HCT116 (cell line): ENCODE measurements at places on chromosomes 11 and 22.

DNA sequence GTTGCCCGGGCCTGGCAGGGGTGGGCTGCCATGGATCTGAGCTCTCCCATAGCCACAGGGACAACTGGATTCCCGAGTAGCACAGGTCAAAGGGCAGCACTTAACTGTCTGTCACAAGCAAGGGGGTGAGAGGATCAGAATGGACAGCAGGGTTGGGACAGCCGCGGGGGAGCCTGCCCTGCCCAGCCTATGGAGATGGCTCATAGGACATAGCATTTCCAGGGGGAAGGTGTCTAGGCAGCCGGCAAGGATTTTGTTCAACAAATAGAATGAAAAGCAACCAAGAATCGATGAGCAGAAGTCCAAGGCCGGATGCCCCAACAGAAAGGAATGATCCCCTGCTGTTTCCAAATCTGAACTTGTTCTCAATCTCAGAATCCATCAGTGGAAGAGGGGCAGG lies 92.9 kb downstream of the RPS6KA4 start:
- H3K27me3 ChIP-seq = no peaks in the 10 kb centered on the region
- DNase-seq = no peak
- no peaks in the 10 kb centered on the region for H3K36me3 ChIP-seq
- no peak overlapping the region for H3K4me3 ChIP-seq

GRCh38 chr11:68374531-68374930 lies 62.1 kb downstream of the LRP5 start:
- no peaks in the 10 kb centered on the region; the same call in 1 of the 2 replicates for H3K36me3 ChIP-seq
- H3K4me1 ChIP-seq = no peaks in the 10 kb centered on the region
- no peak overlapping the region for H3K27ac ChIP-seq
- H3K4me3 ChIP-seq = no peak overlapping the region
- DNase-seq = no peak

DNA sequence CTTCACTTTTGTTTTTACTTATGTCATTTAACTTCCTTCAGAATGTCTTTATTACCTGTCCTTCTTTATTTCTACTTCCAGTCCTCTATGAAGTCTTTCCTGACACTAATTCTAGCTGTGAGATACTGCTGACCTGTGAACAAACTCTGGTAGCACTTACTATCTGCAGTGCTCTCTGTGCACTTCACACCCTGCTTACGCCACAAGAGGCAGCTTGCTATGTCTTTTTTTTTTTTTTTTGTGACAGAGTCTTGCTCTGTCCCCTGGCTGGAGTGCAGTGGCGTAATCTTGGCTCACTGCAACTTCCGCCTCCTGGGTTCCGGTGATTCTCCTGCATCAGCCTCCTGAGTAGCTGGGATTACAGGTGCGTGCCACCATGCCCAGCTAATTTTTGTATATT lies 10.7 kb downstream of the STIM1 start:
- DNase-seq = no peak
- H3K4me1 ChIP-seq = peaks cover 7% of the 10 kb centered on the region
- H3K27me3 ChIP-seq = no peaks in the 10 kb centered on the region
- no peak overlapping the region for H3K4me3 ChIP-seq

DNA sequence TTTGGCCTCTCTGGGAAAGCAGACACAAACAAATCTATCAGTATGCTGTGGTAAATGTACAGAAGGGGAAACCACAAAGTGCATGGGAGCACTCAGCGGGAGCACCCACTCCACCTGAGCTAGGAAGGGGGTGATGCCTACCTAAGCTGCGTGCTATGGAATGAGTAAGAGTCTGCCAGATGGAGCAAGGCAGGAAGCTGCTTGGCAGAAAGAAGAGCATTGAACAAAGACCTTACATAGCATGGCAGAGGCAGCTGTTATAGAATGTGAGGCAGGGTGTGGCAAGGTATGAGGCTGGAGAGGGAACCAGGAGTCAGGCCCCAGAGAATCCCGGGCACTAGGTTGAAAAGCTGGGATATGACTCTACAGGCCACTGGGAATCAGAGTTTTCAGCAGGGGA lies 13.8 kb upstream of the MTFP1 start:
- H3K4me3 ChIP-seq = no peak overlapping the region
- no peak overlapping the region for H3K27ac ChIP-seq
- no peaks in the 10 kb centered on the region for H3K27me3 ChIP-seq
- H3K4me1 ChIP-seq = peaks cover 6% of the 10 kb centered on the region; the same call in 1 of the 2 replicates

- H3K4me3 ChIP-seq = no peak overlapping the region
- H3K27ac ChIP-seq = no peak overlapping the region
- H3K4me1 ChIP-seq = no peaks in the 10 kb centered on the region
- no peaks in the 10 kb centered on the region for H3K36me3 ChIP-seq
- H3K27me3 ChIP-seq = no peaks in the 10 kb centered on the region
Observed at GRCh38 chr11:66562275-66562674, 6.1 kb downstream of the CTSF start.

GRCh38 chr11:116049383-116049782 lies 545.2 kb upstream of the CADM1 start:
- H3K4me1 ChIP-seq = no peaks in the 10 kb centered on the region
- no peak for DNase-seq
- H3K27ac ChIP-seq = no peak overlapping the region
- H3K27me3 ChIP-seq = peaks cover 4% of the 10 kb centered on the region; the same call in 1 of the 2 replicates

- H3K27ac ChIP-seq = no peak overlapping the region
- no peak overlapping the region for H3K4me3 ChIP-seq
- H3K36me3 ChIP-seq = no peaks in the 10 kb centered on the region
- H3K4me1 ChIP-seq = no peaks in the 10 kb centered on the region
Observed at GRCh38 chr11:2509481-2510001, 64.7 kb downstream of the KCNQ1 start.

DNA sequence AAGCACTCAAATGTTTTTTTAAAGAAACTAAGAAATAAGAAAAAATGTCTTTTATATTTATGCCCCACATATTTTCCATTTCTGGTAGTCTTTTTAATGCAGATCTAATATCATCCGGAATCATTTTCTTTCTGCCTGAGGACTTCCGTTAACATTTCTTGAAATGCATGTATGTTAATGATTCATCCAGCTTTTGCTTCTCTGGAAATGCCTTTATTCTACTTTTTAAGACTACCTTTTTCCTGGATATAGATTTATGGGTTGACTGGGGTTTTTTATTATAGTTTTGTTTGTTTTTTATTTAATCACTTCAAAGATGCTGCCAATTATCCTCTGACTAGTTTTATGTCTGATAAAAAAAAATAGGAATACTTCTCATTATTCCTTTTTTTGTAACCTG lies 57.1 kb upstream of the LDLRAD3 start:
- DNase-seq = no peak
- no peak overlapping the region for H3K27ac ChIP-seq
- H3K27me3 ChIP-seq = no peaks in the 10 kb centered on the region

DNA sequence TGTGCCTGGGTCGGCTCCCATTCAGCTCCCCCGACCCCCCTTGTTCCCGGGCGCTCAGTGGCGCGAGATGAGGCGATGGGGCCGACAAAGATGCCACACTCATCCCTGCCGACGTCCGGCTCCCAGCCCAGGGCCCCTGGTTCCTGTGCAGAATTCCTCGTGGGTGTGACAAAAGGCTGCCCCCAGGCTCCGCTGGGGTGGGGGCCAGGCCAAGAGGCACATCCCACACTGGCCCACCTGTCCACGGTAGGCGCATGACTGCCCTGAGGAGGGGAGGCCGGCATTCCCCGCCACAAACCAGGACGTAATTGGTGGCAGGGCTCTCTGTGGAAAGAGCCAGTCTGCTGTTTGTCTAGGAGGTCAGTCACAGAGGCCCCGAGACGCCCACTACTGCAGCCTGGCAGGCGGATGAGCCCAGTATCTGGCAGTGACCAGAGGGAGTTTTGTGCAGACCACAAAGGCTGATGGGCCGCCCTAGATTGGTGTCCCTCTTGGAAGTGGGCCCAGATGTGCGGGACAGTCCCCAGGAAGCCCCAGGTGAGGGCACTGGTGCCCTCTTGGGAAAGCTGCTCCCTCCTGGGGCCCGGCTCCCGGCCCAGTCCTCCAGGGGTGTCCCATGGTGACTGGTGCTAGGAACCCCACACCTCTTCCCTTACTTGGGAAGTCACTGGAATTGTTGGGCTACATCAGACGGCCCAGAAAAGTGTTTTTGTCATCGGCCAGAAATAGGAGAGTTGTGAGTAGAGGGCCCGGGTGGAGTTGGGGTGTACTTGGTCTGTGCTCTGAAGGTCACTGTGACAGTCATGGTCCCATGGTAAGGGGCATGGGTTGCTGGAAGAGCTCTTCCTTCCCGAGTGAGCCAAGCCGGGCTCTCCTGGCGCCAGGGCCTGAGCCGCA lies 5.8 kb downstream of the CCND1 start:
- H3K36me3 ChIP-seq = peaks cover 47% of the 10 kb centered on the region
- peak overlapping the region; percentile 36; the same call in 1 of the 2 replicates for H3K27ac ChIP-seq
- no peaks in the 10 kb centered on the region for H3K27me3 ChIP-seq
- no peak overlapping the region for H3K4me3 ChIP-seq
- DNase-seq = no peak
- H3K4me1 ChIP-seq = peaks cover 64% of the 10 kb centered on the region

GRCh38 chr22:44160421-44160820 lies 20.3 kb upstream of the PARVG start:
- no peaks in the 10 kb centered on the region for H3K27me3 ChIP-seq
- no peak overlapping the region for H3K27ac ChIP-seq
- no peak for DNase-seq

GRCh38 chr22:38180841-38181452 lies 683 bp downstream of the PLA2G6 start:
- no peaks in the 10 kb centered on the region for H3K27me3 ChIP-seq
- H3K4me1 ChIP-seq = peaks cover 59% of the 10 kb centered on the region
- H3K4me3 ChIP-seq = peak overlapping the region; percentile 84
- H3K36me3 ChIP-seq = no peaks in the 10 kb centered on the region
- H3K27ac ChIP-seq = peak overlapping the region; percentile 97

- no peak overlapping the region for H3K27ac ChIP-seq
- no peaks in the 10 kb centered on the region for H3K4me1 ChIP-seq
- H3K27me3 ChIP-seq = no peaks in the 10 kb centered on the region
Observed at GRCh38 chr11:12999597-12999996, 9.5 kb upstream of the RASSF10 start.

DNA sequence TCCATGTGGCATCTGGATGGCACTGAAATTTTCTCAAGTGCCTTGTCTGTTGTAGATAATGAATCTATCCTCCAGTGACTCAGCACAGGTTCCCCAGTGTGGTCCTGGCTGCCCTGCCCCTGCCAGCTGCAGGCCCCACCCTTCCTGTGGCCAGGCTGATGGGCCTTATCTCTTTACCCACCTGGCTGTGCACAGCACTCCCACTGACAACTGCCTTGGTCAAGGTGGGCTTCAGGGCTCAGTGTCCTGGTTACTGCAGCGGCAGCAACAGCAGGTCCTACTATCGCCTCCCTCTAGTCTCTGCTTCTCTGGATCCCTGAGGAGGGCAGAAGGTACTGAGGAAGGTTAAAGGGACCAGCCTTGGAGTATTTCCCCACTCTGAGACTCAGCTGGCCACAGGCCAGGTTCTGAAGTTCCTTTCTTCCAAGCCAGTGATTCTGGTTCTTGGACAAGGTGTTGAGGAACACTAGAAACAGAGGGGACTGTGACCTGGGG lies 3.1 kb downstream of the HMBS start:
- peaks cover 40% of the 10 kb centered on the region for H3K4me1 ChIP-seq
- peak overlapping the region; percentile 40; the same call in 1 of the 2 replicates for H3K27ac ChIP-seq
- no peak overlapping the region for H3K4me3 ChIP-seq
- H3K36me3 ChIP-seq = peaks cover 5% of the 10 kb centered on the region; the same call in 1 of the 2 replicates
- DNase-seq = no peak
- H3K27me3 ChIP-seq = no peaks in the 10 kb centered on the region

DNA sequence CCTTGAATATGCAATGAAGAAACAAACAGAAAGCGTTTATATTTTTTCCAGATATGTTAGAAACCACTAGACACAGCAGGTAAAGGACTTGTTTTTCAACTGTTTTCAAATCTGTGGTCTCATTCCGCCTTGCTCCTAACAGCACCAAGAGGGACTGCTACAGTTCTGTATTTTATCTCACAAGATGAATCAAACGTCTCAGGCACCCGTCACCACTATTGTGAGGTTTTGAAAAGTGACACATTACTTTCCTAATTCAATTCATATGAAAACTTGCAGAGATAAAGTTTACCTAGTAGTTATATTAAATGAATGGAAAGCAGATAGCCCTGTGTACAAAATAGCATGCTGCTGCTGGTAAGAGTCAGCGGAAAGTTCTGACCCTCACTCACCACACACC lies 386.3 kb downstream of the ETS1 start:
- H3K36me3 ChIP-seq = no peaks in the 10 kb centered on the region
- H3K4me1 ChIP-seq = no peaks in the 10 kb centered on the region
- DNase-seq = no peak
- no peaks in the 10 kb centered on the region for H3K27me3 ChIP-seq
- H3K27ac ChIP-seq = no peak overlapping the region

GRCh38 chr11:130449996-130450769 lies 1.7 kb downstream of the ADAMTS15 start:
- no peak for DNase-seq
- H3K27ac ChIP-seq = no peak overlapping the region
- H3K27me3 ChIP-seq = no peaks in the 10 kb centered on the region
- peaks cover 11% of the 10 kb centered on the region for H3K4me1 ChIP-seq
- no peak overlapping the region for H3K4me3 ChIP-seq

DNA sequence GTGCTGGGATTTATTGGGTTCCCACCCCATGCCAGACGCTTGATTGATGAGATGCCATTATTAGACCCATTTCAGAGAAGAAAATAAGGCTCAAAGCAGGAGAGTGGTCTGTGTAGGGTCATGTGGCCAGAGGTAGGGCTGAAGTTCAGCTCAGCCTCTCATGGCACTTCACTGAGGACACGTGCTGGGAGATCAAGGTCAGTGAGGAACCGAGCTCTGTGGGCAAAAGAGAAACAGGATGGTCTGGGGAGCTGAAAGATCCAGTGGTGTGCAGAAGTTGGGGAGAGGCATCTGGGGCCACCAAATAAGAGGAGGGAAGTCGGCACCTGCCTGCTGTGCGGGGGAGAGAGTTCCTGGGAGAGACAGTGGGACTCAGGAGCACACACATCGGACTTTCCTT lies 19.6 kb downstream of the RHOD start:
- H3K36me3 ChIP-seq = peaks cover 4% of the 10 kb centered on the region; the same call in 1 of the 2 replicates
- H3K27me3 ChIP-seq = no peaks in the 10 kb centered on the region
- no peak for DNase-seq
- H3K4me1 ChIP-seq = peaks cover 17% of the 10 kb centered on the region
- H3K27ac ChIP-seq = no peak overlapping the region

DNA sequence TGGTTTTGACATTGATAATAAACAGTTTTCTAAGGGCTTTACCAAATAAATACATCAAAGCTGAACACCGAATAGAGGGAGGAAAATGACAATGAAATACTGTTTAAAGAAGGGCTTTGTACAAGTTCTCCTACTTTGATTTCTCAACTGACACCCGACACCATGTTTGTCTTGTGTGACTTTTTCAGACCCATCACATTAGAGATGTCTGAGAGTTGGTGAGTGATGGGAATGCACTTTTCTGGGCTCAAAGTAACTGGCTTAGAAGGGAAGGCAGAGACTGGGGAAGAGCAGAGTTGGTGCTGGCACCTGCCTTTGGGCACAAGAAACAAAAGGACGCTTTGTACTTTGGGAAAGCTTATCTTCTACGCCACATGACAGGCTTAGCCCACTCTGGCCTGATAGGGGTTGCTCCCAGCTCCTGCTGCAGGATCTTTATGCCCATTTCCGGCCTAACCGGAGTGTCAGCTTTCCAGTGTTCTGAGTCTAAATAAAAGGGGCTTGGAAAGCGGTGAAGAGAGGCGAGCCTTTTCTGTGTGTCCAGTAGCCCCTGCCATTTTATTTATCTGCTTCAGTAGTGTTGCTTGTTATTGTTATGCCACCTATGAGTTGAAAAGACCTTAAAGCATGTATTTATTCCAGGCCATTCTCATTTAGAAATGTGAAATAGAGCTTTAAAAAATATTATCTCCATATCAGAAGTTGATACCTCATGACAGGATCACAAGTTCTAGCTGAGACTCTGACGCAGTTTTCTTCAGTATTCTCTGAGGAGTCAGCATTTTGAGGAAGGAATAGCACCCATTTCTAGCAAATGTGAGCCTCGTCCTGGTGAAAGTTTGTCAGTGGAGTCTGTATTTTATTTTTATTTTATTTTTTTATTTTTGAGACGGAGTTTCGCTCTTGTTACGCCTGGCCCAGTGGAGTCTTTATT lies 24.2 kb downstream of the KREMEN1 start:
- no peak for DNase-seq
- no peak overlapping the region for H3K4me3 ChIP-seq
- H3K27ac ChIP-seq = no peak overlapping the region
- peaks cover 5% of the 10 kb centered on the region for H3K4me1 ChIP-seq
- no peaks in the 10 kb centered on the region for H3K27me3 ChIP-seq
